ENCODE measurements at places on chromosomes 7 and 10. TPM values are rescaled to one million over a fixed set of nuclear protein-coding genes. Genes with fewer than 3 reads are reported as not detected.

DNA sequence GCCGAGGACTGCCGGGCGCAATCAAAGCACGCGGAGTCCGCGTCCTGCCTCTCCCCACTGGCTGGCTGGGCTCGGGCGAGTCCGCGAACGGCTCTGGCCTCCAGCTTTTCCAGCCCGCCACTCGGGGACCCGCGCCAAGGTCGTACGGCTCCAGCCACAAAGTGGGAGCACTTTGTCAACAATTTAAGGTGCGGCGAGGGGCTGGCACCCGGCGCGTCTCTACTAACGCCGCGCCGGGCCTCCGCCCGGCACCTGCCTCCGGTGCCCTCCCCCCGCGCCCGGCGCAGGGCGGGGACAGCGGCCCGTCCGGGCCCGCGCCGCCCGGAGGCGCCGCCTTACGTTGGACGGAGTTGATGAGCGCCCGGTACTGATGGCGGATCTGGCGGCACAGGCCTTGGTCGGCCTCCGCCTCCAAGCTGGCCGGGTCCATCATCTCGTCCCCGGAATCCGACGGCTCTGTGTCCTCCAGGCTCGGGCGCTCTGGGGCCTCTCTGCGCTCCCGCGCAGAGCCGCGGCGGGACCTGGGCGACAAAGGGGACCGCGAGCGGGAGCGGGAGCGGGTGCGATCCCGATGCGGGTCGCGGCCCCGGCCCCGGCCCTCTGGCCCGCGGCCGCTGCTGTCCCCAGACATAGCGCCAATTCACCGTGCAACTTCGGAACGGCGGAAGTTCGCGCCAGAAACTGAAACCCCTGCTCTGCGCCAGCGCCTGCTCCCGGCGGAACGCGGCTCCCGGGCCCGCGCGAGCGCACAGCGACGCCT, at the start of gene NSMCE4A:
Gene NSMCE4A (minus strand): TSS at position 683 of the 760 bp plus-strand sequence. CDS start 52 bp downstream, at position 631.
- peak; percentile 84 for DNase-seq

The FFAR4 gene
- total RNA-seq: not detected

The NUTM2E gene
- total RNA-seq: not detected

The ZKSCAN1 gene
- total RNA-seq: 30.7 TPM

DNA sequence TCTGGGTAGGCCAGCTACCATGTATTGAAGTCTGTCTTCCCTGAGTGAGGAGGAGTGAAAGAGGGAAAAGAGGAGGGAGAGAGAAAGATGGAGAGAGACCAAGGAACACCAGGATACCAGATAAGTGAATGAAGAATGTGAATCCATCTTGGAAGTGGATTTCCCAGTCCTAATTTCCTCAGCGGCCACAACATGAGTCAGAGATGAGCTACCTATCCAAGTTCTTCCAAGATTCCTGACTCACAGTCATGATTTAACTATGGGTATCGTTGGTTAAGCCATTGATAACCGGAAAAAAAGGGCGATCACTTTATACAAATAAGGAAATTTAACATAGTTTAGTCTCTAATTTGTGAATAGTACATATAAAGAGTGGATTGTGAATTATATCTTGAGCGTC, 561.8 kb downstream of the ATRNL1 start:
- DNase-seq: no peak

GRCh38 chr7:92313055-92313454, 67.3 kb downstream of the ANKIB1 start:
- DNase-seq: peak; percentile 51

The PNLIP gene
- not detected for total RNA-seq

DNA sequence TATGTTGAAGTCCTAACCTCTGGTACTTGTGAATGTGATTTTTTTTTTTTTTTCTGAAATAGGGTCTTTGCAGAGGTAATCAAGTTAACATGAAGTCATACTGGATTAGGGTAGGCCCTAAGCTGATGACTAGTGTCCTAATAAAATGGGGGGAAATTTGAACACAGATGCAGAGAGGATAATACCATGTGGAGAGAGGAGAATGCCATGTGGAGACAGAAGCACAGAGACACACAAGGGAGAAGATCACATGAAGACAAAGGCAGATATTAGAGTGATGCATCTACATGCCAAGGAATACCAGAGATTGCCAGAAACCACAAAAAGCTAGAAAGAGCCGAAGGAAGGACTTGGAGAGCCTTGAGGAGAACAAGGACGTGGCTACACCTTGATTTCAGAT, 28.5 kb upstream of the ARMC3 start:
- no peak for DNase-seq

DNA sequence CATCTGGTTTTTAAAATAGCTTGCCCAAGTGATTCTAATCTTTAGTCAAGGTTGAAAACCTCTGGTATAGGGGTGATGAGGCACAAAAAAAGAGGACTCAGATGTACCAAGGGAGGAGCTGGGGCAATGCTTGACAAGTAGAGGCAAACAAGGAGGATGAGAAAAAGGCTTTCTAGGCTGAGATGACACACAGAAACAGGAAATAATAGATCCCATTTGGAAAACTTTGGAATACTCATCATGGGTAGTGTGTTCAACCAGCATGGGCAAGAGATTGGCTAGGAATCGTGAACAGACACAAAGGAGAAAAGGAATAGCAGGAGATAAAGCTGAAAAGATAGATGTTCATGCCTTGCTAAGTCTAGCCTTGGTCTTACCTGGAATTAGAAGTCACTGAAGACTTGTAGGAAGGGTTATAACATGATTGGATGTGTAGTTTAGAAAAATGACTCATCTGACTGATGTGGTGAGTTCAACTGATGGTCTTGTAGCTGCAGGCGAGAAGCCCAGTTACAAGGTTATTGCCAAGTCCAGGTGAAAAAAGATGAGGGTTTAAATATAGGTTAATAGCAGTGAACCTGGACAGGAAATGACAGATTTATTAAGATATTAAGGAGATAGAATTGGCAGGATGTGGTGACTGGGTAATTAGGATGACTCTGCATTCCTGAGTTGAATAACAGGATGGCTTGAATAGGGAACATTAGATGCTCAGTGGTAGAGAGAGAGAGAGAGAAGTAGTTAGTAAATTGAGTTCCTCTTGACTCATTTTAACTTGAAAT, 214.0 kb upstream of the LRGUK start:
- no peak for DNase-seq

The HHEX gene
- 36.8 TPM for total RNA-seq

Data from dermis microvascular lymphatic vessel endothelial cell (primary cell).